ENCODE measurements at places on chromosomes 4 and X.

GRCh38 chrX:50905334-50905733 is 5.2 kb upstream of the BMP15 start:
- DNase-seq = no peak

GRCh38 chr4:87035881-87036509 is 101.2 kb downstream of the AFF1 start:
- no peak for DNase-seq

DNA sequence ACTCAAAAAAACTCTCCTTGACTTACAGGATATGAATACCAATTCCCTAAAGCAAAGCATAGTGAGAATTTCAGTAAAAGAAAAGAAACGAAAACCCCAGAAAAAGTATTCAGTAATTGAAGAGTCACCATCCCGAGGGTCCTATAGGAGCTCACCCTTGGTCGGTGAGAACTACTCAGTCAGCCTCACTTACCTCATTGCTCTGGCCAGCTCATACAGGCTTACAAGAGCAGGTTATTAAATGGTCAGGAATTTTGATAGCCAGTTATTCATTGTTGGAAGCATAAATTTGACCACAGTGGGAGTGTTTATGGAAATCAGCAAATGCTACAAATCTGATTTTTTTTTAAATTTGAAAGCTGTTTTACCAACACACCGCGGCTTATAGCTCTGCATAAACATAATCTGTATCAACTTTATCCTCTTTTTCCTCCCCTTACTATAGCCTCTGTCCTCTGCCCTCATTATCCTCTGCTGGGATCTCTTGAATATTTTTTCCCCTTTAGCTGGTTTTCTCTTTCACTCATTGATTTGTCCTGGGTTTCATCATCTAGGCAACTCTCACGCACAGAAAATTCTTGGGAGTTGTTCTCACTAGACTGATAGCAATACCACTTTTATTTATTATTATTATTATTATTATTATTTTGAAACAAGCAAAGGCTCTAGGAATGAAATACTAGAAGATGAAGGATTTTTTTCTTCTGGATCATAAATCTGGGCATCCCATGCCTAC is 11.0 kb upstream of the CXCL2 start:
- no peak for DNase-seq

DNA sequence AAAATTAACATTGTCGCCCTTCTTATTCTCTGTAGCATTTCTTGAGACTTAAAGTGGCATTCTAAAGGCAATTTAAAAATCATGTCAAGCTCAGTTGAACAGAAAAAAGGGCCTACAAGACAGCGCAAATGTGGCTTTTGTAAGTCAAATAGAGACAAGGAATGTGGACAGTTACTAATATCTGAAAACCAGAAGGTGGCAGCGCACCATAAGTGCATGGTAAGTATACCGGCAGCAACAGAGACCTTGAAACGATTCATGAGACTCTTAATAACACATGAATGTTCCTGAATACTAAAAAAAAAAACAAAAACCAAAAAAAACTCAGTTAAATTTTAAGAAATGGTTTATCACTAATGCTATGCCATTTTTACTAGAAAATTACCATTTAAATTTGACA is 82.4 kb upstream of the HPRT1 start:
- peak; percentile 35 for DNase-seq

DNA sequence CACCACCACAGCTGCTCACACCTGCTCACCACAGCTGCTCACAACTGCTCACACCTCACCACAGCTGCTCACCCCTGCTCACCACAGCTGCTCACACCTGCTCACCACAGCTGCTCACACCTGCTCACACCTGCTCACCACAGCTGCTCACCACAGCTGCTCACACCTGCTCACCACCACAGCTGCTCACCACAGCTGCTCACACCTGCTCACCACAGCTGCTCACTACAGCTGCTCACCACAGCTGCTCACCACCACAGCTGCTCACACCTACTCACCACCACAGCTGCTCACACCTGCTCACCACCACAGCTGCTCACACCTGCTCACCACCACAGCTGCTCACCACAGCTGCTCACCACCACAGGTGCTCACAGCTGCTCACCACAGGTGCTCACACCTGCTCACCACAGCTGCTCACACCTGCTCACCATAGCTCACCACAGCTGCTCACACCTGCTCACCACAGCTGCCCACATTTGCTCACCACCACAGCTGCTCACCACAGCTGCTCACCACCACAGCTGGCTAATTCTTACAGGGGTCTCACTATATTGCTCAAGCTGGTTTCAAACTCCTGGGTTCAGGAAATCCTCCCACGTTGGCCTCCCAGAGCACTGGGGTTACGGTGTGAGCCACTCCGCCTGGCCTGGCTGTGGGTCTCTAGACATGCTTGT is 30.4 kb upstream of the CPLX1 start:
- DNase-seq = peak; percentile 34

DNA sequence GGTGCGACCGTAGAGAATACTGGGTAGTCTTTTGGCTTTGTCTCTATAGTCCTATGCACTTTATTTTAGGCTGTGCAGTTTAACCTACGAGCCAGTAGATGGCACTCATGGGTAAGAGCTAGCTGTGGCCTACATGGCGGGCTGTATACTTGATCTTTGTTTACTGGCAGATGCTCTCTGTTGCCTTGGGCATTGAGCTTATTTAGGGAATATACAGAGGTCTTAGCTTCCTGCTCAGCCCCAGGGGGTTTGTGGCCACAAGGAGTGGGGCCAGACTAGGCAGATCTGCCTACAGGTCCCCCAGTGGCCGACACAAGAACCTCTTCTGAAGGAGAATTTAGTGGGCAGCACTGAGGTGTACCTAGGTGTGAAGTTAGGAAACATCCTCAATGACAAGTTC is 227.6 kb upstream of the HDX start:
- DNase-seq = peak; percentile 4

DNA sequence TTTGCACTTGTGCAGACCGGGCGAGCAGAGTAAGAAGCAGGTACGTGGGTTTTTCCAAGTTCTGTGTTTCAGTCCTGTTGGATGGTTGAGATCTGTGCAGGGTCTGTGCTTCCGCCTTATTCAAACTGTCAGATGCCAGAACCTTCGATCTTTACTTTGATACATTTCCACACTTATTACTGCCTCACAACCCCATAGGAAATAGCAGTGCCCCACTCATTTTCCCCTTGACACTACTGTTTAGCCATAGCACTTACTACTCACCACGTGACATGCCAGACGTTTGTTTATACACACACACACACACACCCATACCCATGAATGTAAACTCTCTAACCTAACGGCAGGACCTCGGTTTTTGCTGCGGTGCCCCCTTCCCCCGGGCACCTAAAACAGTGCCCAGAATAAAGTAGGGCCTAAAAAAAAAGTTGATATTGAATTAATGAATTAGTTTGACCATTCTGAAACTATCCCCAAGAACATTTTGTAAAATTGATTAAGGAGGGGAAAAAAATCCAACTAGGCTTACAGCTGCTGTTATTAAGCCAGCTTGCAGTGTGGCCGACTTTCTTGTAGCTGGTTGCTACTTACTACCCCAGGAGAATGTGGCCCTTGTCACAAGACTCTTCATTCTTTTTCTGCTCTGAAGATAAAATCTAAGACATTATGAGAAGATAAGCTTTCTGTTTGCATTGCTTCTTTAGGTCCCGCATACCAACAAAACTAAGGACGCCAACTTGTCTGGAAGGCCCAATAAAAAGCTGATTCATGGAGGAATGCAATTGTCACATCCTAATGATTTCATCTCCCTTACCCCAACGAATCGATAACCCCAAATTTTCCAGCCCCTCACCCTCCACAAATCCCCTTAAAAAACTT is 704 bp upstream of the SEPSECS start:
- DNase-seq = no peak

DNA sequence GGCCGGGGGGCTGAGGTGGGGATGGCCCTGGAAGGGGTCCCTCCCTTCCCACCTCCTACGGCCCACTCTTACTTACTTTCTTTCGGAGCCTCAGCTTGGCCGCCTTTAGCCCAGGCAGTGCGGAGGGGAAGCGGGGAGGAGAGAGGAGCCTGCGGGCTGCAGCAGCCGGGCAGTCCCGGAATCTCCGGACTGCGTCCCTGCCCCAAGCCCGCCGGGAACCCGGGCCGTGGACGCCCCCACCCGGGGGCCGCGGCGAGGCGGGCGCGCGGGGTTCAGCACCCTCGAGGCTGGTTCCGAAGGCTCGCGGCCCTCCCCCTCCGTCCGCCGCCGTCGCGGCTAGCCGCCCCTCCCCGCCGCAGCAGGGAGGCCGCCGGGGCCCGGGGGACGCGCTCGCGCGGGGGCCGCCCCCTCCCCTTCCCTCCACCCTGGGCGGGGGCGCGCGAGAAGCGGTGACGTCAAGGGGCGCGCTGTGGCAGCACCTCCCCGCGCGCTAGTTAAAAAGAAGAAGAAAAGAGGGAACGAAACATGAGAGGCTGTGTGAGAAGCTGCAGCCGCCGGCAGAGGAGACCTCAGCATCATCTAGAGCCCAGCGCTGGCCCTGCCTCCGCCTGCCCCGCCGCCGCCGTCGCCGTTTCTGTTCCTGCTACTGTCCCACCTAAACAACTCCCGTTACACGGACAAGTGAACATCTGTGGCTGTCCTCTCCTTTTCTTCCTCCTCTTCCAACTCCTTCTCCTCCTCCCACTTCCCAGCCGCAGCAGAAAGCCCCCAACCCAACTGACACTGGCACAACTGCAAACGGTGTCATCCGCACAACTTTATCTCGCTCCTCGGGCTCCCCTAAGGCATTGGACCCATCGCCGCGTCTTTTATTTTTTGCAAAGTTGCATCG is at the start of gene HHIP:
Gene HHIP (plus strand): TSS at position 526 of the 892 bp plus-strand sequence. CDS start 520 bp downstream, outside the sequence.
- no peak for DNase-seq

DNA sequence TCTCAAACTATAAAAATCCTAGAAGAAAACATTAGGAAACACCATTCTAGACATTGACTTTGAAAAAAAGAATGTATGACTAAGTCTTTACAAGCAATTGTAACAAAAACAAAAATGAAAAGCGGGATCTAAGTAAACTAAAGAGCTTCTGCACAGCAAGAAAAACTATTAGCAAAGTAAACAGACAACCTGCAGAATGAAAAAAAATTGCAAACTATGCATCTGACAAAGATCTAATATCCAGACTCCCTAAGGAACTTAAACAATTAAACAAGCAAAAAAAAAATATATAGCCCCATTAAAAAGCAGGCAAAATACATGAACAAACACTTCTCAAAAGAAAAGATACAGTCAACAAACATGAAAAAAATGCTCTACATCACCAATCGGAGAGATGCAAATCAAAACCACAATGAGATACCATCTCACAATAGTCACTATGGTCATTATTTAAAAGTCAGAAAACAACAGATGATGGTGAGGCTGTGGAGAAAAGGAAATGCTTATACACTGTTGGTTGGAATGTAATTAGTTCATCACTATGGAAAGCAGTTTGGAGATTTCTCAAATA is 168.1 kb downstream of the EPHA5 start:
- no peak for DNase-seq

- no peak for DNase-seq
These were observed 77.9 kb downstream of the LRRC66 start for GRCh38 chr4:51942108-51942832.

- no peak for DNase-seq
These were observed 376.2 kb downstream of the PCDH18 start for GRCh38 chr4:137156054-137156453.

Measured in CD4-positive, alpha-beta T cell treated with Interleukin-17A for 1 hour (primary cell).